ENCODE measurements at places on chromosomes 12 and 14.

- DNase-seq, result no peak
These were observed 539.6 kb downstream of the VRK1 start for GRCh38 chr14:97336816-97337215.

- DNase-seq, result no peak
These were observed 158.0 kb downstream of the ETV6 start for GRCh38 chr12:11807458-11807857.

DNA sequence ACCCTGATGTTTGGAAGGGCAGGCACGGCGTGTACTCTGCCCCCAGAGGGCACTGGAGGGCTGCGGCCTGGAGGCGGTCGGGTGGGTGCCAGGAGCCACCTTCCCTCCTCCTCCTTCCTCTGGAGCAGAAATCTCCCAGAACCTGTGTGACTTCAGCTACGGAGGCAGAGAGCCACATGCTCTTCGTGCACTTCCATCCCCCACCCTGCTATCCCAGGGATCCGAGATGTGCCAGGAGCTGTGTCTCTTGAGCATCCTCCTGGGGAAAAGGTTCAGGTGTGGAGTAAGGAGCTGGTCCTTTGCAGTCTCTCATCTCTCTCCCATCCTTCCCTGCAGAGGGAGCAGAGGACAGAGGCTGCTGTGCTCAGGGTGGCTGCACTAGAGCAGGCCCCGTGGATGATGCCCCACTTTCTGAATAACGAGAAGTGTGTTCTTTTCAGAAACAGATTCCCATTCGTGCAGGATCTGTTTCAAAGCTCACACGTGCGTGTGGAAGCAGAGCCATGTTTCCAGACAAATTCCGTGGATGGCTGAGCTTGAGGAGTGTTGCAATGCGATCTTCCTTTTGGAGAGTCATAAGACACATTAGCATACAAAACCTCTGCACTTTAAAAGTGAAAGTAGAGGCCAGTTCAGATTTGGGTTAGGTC, 162.9 kb downstream of the ADGRD1 start:
- DNase-seq, result no peak

GRCh38 chr14:95761436-95761835, 47.5 kb upstream of the TCL1A start:
- no peak for DNase-seq

DNA sequence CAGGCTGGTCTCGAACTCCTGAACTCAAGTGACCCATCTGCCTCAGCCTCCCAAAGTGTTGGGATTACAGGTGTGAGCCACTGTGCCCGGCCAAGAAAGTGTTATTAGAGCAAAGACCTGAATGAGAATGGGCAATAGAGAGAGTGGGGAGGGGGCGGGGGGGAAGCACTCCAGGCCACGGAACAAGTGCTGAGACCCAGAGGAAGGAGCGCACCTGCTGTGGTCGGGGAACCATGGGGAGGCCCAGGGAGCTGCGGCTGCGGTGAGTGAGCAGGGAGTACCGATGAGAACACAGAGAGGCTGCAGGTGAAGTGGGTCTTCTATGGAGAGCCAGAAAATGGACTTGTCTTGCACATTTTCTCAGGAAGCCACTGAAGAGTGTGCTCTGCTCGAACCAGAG, 10.8 kb downstream of the SMIM41 start:
- DNase-seq, result no peak

GRCh38 chr12:29148596-29148910, 525 bp upstream of the FAR2 start:
- peak; percentile 31 for DNase-seq

DNA sequence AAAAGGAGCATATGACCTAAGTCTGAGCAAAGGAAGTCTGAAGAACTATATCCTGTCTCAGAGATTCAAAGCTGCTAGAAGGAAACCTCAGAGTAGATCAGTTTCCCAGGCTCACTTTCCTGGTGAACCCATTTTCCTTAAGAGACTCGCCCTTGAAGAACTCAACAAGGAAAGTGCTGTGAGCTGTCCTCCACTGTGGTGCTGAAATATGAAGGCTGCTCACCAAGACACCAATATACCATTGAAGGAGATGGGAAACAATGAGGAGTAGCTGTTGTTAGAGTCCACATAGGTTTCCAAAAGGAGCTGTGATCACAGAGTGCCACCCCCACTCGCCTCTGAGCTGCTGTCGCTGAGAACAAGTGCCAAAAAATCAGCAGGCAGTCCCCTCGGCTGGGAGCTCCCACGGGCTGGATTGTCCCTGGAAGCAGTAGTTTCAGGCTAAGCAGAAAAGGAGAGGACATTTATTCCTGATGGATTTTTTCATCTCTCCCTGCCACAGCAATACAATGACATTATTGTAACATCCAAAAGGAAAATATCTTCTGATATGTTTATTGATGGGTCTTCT, 282.1 kb downstream of the RPS29 start:
- DNase-seq, result no peak

- DNase-seq, result no peak
These were observed 30.3 kb downstream of the NFKBIA start for GRCh38 chr14:35374263-35374712.

GRCh38 chr12:53061404-53062010, 11.6 kb downstream of the TNS2 start:
- DNase-seq, result no peak

GRCh38 chr14:71497645-71498086, 434.6 kb upstream of the RGS6 start:
- DNase-seq, result no peak

GRCh38 chr12:45794422-45794821, 64.9 kb downstream of the ARID2 start:
- DNase-seq, result no peak

- DNase-seq, result no peak
These were observed 252.6 kb upstream of the CCDC196 start for GRCh38 chr14:66233591-66233990.

GRCh38 chr14:74888164-74889158, 6.7 kb downstream of the DLST start:
- no peak for DNase-seq

DNA sequence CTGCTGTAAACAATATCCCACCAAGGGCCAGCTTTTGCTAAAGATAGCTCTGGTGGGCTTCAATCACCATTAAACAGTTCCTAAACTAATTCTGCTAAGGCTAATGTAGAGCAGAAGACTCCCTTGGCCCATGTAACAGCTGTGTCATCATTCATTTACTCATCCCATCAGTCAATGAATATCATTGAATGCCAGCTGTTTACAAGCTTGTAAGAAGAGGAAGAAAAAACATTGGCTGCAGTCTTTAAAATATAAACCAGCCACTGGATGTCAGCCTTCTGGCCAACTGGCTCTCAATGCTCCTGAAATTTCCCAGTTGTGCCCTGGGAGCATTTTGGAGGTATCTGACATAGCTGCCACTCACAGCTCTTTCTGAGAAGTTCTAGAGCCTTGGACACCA, 18.0 kb upstream of the MAP3K9 start:
- no peak for DNase-seq

- DNase-seq, result no peak
These were observed 208.4 kb downstream of the PPM1H start for GRCh38 chr12:62726471-62726980.

DNA sequence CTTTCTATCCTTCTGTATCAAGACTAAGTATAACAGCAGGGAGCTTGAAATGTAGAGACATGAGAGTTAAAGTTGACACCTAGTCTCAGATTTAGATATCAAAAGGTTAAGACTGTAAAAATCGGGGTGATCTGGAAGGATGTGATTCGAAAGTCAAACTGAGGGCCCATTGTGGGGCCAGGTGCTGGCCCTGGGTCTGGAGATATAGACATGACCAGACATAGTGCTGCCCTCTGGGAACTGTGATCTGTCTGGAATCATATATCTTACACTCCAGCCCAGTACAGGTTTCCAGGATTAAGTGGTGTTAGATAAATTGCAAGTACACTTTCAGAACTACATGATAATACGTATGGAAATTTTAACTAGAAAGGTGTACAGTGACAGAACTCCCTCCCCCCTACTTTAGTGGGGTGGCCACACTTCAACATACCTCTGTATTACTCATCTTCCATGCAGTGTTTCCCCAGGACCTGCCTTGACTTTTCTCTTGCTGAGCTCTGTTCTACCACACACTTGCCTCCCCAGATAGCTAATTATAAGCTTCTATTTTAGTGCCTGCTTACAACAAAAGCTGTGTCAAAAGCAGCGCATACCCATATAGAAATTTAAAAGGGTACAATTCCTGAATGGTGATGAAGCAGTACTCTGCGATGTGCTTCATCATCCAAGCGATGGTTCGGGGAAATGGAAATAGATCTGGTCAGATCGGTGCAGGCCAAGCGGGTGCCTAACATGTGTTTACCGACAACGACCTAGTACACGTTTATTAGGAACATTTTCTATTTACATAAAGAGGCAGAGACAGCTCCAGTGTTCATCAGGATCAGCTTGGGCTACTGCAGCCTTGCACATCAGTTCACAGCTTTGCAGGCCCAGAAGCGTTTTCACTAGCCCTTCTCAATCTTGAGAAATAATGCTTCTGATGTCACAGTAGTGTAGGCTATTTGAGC, 68.7 kb downstream of the ARF6 start:
- DNase-seq, result no peak

- no peak for DNase-seq
These were observed 74.6 kb upstream of the OSBPL8 start for GRCh38 chr12:76634133-76634532.
